Stimulated activated CD4-positive, alpha-beta T cell treated with anti-CD3 and anti-CD28 coated beads, TNF-alpha, amount 100 ng/mL, for 4 hours (primary cell): ENCODE measurements at places on chromosomes 1 and 21.

DNA sequence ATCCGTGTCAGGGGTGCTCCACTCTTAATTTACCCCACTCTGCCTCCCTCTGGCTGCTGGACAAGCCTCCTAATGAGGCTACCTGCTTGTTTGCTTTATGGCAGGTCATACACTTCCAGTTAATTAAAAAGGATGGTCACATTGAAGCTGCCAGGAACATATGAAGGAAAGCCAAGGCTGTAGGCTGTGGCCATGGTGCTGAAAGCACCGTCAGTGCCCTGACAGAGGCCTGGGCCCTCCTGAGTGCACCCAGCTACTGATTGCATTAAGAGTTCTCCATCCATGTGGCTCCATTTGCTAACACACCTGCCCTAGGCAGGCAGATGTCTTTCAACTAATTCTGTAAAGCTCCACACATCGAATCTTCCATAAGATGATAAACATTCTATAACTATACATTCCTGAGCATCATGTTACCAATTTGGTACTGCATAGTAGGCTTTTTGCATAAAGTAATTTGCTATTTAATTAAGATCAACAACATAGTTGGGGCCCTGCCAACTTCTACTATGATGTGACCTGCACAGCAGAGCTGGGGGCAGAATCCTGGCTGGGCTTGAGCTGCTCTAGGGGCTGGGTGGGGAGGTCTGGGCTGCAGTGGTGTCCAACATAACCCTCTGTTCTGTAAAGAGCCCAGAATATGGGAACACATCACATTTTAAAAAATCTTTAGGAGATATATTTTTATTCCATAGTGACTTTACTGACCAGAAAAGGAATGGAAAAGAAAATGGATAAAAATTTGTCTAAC is 224.8 kb downstream of the SIPA1L2 start:
- DNase-seq: no peak

GRCh38 chr1:66778266-66778665 is 22.8 kb downstream of the INSL5 start:
- DNase-seq: no peak

- DNase-seq: no peak
Observed at GRCh38 chr1:112429749-112430148, 33.7 kb downstream of the CTTNBP2NL start.

DNA sequence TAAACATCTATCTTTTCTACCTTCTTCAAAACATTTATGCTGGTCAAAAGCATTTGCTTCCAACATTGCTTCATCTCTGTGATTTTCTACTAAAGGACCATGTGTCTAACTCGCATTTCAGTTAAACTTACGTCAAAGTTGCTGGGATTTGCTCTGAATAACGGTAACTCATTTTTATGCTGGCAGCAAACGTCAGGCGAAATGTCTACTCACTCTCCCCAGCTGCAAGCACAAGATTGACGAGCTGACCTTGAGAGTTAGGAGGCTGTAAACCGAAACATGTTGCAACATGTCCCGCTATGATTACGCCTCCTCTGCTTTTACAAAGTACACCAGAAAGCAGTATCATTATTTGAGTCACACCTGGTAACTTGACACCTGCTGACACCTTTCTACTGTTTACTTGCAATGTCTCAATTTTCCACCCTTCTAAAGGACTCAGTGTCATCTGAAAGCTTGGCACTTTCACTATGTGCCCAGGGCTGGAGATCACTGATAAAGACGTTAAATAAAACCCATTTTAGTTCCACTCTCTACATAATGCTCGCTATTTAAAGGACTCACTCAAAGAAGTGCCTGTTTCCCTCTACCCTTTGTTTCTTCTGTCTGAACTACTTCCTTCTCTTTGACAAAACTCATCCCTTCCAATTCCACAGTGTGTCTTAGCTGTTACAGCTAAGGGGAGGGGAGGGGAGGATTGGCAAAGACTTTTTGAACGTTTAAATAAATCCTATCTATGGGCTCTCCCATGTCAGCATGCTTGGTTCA is 111.9 kb downstream of the PTPN14 start:
- no peak for DNase-seq

GRCh38 chr21:22235866-22236590 is 1237.8 kb downstream of the NCAM2 start:
- DNase-seq: no peak

- no peak for DNase-seq
Observed at GRCh38 chr1:199851439-199852140, 175.9 kb upstream of the NR5A2 start.

- no peak for DNase-seq
Observed at GRCh38 chr1:160211046-160211790, 6.0 kb downstream of the PEA15 start.

DNA sequence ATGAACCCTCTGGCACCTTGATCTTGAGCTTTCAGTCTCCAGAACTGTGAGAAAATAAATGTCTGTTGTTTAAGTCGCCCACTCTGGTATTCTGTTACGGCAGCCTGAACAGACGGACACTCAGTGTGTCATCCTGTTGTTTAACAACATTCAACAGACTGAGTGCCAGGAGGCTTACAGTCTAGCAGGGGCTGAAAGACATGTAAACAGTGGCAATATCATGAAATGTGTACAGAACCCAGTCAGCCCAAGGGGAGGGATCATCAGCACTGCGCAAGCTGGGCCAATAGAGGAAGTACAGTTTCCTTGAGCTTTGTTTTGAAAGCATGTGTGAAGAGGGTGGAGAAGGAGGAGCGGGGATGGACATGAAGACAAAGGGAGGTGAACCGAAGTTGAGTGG is 13.6 kb downstream of the DIP2A start:
- no peak for DNase-seq

GRCh38 chr1:39238476-39238875 is 34.0 kb downstream of the MACF1 start:
- DNase-seq: no peak

- no peak for DNase-seq
Observed at GRCh38 chr21:27425574-27425973, 458.7 kb upstream of the ADAMTS5 start.

GRCh38 chr1:50704126-50704525 is 255.9 kb downstream of the FAF1 start:
- DNase-seq: no peak

- no peak for DNase-seq
Observed at GRCh38 chr1:11531943-11532342, 53.0 kb downstream of the DISP3 start.

DNA sequence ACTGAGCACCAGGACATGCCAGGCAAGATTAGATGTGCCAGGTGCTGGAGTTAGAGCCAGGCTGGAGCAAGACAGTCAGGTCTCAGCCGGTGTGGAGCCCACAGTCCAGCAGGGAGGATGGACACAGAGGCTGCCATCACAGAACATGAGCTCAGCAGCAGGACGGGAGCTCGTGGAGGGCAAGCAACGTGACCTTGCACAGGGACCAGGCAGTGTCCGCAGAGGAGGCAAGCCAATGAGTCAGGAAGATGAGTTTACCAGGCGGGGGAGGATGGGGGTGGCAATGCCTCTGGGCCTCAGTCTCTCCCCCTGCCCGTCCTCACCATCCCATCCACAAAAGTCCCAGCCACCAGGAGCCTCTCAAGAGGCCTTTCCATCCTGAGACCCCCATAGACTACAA is 20.7 kb upstream of the ZC3H12A start:
- DNase-seq: no peak

GRCh38 chr1:211639475-211640300 is 35.7 kb downstream of the NEK2 start:
- DNase-seq: no peak

DNA sequence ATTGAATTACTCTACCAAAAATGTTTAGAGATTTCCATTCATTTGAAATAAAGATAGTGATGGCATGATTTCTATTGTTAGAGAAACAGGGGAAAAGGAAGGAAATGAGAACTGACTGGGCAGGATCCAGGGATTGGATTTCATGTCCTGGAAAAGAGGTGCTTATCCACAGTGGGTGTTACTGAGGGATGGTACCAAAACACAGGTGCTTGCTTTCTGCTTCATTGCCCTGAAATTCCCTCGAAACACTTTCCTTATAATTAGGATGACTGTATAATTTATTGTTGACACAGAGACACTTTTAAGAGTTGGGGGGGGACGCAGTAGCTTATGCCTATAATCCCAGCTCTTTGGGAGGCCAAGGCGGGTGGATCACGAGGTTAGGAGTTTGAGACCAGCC is 185.0 kb upstream of the KCNK2 start:
- DNase-seq: no peak

GRCh38 chr1:9996624-9997582 is at the start of gene RBP7:
RBP7 (plus strand) TSS chr1:9997228; CDS start chr1:9997259, 31 bp downstream.
- DNase-seq: no peak

DNA sequence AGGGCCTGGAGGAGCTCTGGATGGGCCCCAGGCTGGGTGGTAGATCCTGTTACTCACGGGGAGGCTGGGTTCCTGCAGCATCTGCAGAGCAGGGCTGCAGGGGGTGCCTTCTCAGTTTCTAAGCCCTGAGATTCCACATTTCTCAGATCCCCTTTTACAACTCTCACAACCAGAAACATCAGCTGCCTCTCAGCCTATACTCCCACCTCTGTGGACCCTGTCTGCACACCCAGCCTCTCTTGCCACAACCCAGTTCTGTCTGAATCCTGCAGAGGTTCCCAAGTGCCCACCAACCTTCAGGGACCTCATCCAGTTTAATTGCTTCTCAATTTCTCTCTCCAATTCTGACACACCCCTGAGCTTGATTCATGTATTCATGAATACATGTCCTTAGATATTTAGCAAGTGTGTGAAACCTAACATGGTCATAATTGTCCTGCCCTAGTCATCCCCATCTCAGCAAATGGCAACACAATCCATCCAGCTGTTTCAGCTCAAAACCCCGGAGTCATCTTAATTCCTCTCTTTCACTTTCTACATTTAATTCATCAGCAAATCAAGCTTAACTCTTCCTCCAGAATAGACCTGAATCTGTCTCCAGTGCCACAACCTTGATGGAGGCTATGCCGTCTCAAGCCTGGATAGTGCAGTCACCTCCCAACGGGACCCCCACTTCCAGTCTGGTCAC is 57.0 kb upstream of the NEK2 start:
- DNase-seq: no peak

- no peak for DNase-seq
Observed at GRCh38 chr21:43786300-43786806, 3.0 kb upstream of the RRP1 start.

DNA sequence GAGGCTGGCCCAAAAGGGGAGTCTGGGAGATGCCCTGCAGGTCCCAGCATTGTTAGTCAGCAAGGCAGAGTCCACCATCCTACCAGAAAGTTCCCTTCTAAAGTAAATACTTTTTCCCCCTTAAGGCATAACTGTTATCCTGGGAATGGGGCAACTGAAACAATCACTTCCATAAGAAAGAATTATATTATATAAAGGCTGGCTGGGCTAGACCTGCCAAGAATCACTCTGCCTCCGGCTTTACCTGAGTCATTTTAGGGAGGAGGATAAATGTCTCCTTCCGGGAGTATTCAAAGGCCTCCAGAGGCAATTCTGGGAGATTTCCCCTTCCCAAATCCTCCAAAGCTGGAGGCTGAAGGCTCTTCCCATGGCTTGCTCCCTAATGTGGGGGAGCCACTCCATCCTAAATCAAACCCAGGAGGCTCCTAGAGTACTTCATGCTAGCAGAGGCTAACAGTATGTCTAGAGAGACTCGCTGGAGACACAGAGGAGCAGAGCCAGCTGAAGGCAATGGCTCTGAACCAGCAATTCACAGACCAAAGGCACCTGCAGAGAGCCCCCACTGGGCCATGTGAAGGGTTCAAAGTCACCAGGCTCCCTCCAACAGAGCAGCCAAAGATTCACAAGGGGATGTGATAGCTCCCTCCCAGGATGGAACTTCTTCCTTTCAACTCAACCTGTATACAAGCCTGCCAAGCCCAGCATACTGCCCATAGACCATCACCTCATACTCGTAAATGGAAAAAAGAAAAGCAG is 116.0 kb downstream of the ASTN1 start:
- DNase-seq: no peak

GRCh38 chr1:67460676-67461500 is 30.7 kb upstream of the SERBP1 start:
- no peak for DNase-seq

- DNase-seq: no peak
Observed at GRCh38 chr1:154466206-154466605, 35.8 kb upstream of the TDRD10 start.

DNA sequence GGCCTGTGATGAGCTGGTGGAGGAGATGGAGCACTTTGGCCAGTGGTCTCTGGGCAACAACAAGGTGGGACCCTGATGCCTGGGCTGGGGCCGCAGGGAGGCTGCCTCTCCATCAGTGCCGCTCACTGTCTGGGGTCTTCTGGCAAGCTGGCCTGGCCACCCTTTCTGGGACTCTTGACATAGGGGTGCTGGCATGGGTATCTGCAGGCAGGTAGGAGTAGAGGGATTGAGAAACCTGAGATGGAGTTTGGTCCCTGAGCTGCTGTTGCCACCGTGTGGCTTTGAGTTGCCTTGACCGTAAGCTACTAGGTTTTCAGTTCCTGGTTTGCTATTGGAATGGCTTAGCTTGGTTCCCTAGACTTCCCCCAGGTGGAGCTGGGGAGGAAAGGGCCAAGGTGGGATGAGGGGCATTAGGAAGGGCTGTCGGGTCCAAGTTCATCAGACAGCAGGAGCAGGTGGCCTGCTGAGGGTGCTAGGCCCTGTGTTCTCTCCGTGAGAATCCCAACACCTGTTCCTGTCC is 13.2 kb upstream of the MFN2 start:
- DNase-seq: no peak
